ENCODE measurements at places on chromosomes 4 and X. TPM values are rescaled to one million over a fixed set of nuclear protein-coding genes. Genes with fewer than 3 reads are reported as not detected.

IL2 gene
- total RNA-seq = not detected

BTK gene
- 0.20 TPM for total RNA-seq

ZCCHC12 gene
- 0.26 TPM for total RNA-seq

RAB9B gene
- total RNA-seq = not detected
